ENCODE measurements at places on chromosomes 4 and X. TPM values are rescaled to one million over a fixed set of nuclear protein-coding genes. Genes with fewer than 3 reads are reported as not detected.

P2RY8 gene
- not detected for total RNA-seq

RASSF6 gene
- total RNA-seq, result 1.5 TPM

GRCh38 chr4:48329976-48330375, 11.4 kb upstream of the SLAIN2 start:
- H3K27ac ChIP-seq, result peak overlapping the region; percentile 39
- H3K36me3 ChIP-seq, result no peaks in the 10 kb centered on the region
- DNase-seq, result no peak

GRCh38 chrX:121504153-121504552, 456.7 kb downstream of the GLUD2 start:
- no peak overlapping the region for H3K27ac ChIP-seq
- H3K36me3 ChIP-seq, result no peaks in the 10 kb centered on the region
- no peaks in the 10 kb centered on the region for H3K4me1 ChIP-seq

DNA sequence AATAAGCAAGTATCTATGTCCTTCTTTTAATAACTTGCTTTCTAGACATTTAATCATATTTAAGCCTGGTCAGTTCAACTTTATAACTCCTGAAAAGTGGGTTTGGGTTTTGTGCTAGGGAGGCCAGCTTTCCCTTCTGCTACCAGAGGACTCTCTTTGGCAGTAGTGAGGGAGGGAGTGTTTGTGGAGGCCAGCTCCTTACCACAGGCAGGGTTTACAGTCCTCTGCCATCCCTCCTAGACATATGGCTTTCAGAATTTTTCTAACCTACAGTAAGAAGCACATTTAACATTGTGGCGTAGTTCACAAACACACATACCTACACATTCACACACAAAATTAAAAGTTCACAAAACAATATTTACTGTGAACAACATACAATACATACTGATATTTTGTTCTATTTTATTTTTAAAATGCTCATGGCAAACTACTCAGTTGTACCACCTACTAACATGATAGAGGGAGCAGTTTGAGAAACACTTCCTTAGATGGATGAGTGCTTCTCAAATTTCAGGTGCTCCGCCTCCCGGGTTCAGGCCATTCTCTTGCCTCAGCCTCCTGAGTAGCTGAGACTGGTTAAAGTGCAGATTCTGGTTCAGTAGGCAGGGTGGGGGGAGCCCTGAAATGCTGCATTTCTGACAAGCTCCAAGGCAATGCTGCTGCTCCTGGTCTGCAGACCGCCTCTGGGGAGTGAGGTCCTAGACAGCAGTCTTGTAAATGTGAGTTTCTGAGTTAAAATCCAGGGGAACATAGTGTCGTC, 86.7 kb downstream of the PTTG2 start:
- H3K27ac ChIP-seq, result peak overlapping the region; percentile 67
- H3K4me1 ChIP-seq, result peaks cover 23% of the 10 kb centered on the region
- no peaks in the 10 kb centered on the region for H3K27me3 ChIP-seq
- H3K4me3 ChIP-seq, result no peak overlapping the region
- no peak for DNase-seq

DNA sequence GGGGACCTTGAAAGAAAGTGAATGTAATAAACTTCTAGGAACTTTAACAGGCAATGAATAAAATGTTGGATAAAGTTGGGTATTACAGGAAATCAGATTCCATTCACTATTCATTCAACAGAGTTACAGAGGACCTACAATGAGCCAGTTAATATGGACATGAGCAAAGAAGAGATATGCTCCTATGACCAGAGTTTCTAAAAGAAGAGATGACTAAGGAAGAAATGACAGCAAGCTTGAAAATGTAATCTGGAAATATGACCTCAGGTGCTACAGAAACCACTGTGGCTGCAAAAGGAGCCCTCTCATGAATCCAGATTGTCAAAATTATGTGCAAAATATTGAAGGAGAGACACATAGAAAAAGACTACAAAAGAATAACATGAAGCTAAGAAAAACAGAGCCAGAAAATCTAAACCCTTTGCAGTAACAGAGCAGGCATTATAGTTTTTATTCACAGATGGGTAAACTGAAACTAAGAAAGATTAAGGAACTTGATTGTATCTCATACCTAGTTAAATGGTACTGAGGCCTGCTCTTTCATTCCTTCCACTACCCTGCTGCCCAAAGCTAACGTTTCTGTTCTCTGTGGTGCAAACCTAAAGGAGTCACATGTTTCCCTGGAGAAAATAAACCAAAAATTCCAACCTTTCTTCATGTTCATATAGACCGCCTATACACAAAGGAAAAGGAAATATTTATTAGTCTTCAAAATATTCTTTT, 378.3 kb downstream of the GBA3 start:
- no peak for DNase-seq
- no peaks in the 10 kb centered on the region for H3K4me1 ChIP-seq
- H3K27me3 ChIP-seq, result peaks cover 6% of the 10 kb centered on the region

Data from mesothelial cell of epicardium (in vitro differentiated cells).